ENCODE measurements at places on chromosomes 4 and X. TPM values are rescaled to one million over a fixed set of nuclear protein-coding genes. Genes with fewer than 3 reads are reported as not detected.

- H3K4me1 ChIP-seq, result no peaks in the 10 kb centered on the region
- no peak overlapping the region for H3K27ac ChIP-seq
- no peaks in the 10 kb centered on the region for H3K27me3 ChIP-seq
- H3K4me3 ChIP-seq, result no peak overlapping the region
Observed at GRCh38 chrX:120753413-120754251, 122.0 kb downstream of the CT47B1 start.

DNA sequence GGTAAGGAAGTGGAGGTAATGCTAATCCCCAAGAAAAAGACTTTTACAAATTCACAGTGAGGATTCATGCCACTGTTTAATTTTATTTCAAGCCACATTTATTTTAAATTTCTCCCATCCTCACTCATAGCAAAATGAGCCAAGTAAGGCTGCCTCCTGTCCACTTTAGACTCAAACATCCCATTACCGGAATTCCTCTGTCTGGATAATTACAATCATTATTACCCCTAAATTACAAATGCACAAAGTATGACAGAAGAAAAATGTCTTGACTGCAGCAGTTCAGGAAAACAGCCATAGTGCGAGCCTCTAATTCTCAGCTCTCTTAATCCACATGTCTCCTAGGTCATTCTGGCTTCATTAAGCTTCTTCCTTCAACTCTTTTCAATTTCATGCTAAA is 57.0 kb downstream of the MAPK10 start:
- no peak overlapping the region for H3K27ac ChIP-seq
- DNase-seq, result no peak
- H3K27me3 ChIP-seq, result no peaks in the 10 kb centered on the region
- H3K4me1 ChIP-seq, result peaks cover 6% of the 10 kb centered on the region

DNA sequence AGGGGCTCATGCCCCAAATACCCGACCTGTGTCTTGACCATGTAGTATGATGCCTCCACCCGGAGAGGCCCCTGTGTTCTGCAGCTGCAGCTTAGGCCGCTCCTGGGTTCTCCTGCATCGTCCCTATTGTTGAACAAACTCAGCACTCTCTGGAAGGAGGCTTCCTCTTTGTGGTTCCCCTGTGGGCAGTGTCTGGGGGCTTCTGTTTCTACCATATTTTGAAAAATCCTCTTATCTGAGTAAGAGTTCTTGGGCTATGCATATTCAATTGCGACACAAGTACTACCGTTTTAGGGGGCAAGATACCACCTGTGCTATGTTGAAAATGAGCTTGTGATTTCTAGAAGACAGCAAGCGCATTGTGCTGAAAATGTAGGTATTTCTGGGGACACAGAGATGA is 276.6 kb downstream of the DHRSX start:
- no peak overlapping the region for H3K4me3 ChIP-seq
- peaks cover 17% of the 10 kb centered on the region for H3K36me3 ChIP-seq
- H3K27ac ChIP-seq, result no peak overlapping the region
- H3K27me3 ChIP-seq, result no peaks in the 10 kb centered on the region
- no peaks in the 10 kb centered on the region for H3K4me1 ChIP-seq
- no peak for DNase-seq

DNA sequence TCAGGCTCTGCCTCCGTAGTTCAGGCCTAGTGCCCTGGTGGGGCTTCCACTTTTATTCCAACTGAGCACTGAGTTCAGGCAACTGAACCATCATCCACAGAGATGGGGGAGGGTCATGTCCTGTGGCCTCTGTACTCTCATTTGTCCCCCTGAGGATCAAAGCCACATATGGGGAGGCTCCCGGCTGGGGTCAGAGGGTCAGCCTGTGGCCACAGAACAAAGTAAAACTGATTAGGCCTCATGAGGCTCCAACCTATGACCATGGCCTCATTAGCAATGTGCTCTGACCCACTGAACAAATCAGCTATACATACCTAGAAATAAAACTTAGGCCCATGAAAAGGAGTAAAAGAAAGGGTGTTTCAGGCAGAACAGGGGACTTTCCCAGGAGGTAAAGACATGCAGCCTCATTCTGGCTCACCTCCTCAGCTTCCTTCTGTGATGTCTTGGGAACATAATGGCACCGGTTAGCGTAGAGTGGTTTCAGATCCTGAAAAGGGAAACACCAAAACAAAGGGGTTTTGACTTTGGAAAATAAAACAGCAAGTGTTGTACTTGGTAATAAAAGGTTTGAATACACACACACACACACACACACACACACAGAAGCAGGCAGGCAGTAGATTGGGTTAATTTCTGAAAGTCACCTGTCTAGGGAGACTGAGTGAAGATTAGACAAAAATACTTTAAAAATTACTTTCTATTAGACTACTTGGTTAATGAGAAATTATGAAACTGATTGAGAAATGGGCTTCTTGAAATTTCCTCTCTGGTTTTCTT is 24.3 kb downstream of the TMEM255A start:
- H3K36me3 ChIP-seq, result no peaks in the 10 kb centered on the region
- DNase-seq, result no peak

DNA sequence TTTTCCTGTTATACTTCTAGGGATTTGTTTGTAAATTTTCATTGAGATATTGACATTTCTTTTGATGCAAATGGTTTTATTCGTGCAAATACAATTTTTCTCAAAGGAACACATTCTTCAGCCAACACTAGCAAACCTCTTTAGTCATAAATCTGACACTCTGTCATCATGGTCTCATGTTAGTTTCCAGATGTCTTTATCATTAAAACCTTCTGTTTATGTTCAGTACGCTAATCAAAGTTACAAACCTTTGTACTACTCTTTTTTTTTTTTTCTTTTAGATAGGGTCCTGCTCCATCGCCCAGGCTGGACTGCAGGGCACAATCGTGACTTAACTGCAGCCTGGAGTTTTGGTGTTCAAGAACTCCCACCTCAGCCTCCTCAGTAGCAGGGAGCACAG is 7.1 kb downstream of the SLC25A31 start:
- no peaks in the 10 kb centered on the region for H3K36me3 ChIP-seq
- DNase-seq, result no peak
- no peak overlapping the region for H3K27ac ChIP-seq
- no peak overlapping the region for H3K4me3 ChIP-seq
- no peaks in the 10 kb centered on the region for H3K4me1 ChIP-seq

GRCh38 chr4:186342582-186342981 is 76.6 kb downstream of the F11 start:
- H3K27me3 ChIP-seq, result no peaks in the 10 kb centered on the region
- H3K27ac ChIP-seq, result no peak overlapping the region
- no peaks in the 10 kb centered on the region for H3K36me3 ChIP-seq

DNA sequence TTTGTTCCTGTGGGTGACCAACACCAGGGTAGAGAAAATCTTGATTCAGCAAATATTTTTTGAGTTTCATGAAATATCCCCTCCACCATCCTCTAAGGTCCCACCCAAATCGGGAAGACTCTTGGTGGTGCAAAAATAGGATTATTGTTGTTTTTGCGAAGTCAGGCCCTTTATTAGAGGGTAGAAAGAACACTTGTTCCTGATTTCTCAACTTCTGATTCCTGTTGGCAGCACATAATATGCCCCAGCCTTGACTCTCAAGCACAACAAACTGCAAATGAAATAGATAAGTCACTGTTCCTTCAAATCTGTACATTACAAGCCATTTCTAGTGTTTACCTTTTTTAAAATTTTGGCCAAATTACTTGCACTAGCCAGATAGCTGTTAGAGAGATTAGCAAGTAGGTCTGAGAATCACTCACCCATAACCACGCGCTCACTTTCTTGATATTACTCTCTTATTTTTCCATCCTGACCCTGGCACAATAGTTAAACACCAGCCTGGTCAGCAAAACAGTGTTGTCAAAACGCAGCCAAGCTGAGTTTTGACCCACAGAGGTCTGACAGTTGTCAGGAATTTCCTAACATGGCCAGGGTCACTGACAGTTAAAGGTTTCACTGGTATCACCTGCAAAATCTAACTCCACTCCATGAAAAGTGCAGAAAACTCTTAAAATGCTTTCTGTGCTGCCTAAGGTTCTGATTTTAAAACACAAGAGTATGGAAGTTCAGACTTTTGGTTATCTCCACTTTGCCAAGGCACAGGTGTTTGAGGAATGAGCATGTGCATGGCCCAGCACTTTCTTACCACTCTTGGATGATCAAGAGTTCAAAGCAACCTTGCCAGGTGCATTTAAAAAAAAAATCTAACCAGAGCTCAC is 69.8 kb downstream of the RBM47 start:
- H3K36me3 ChIP-seq, result no peaks in the 10 kb centered on the region
- H3K27me3 ChIP-seq, result no peaks in the 10 kb centered on the region
- DNase-seq, result no peak
- H3K4me3 ChIP-seq, result no peak overlapping the region
- H3K27ac ChIP-seq, result no peak overlapping the region
- H3K4me1 ChIP-seq, result no peaks in the 10 kb centered on the region

GRCh38 chrX:16196829-16197228 is 29.5 kb downstream of the MAGEB17 start:
- no peak overlapping the region for H3K27ac ChIP-seq
- no peaks in the 10 kb centered on the region for H3K36me3 ChIP-seq
- no peaks in the 10 kb centered on the region for H3K4me1 ChIP-seq

DNA sequence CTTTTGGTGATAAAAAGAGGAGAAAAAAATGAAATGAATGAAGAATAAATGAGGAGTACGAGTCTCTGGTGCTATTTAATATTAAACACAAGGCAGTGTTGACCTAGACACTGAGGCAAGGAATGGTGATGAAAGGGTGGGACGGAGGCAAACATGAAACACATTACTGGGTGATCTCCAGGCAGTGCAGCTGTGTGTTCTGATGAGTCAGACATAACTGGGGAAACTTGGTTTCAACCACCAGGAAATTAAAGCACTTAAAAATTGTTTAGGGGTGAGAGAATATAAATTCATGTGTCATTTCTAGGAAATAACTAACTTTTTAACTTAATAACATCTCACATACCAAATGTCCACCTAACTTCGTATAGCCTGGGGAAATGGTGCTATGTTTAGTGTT is 19.7 kb upstream of the CXCL6 start:
- no peaks in the 10 kb centered on the region for H3K36me3 ChIP-seq
- no peaks in the 10 kb centered on the region for H3K4me1 ChIP-seq
- DNase-seq, result peak; percentile 31
- H3K27me3 ChIP-seq, result no peaks in the 10 kb centered on the region

Gene MAMLD1
- total RNA-seq, result 2.0 TPM

Gene HOPX
- 5.8 TPM for total RNA-seq

Gene ZGRF1
- total RNA-seq, result 2.9 TPM

Gene MXRA5
- not detected for total RNA-seq

Gene CT45A1
- total RNA-seq, result not detected
